Diencephalon (tissue), 1 donor: ENCODE measurements at places on chromosomes 1 and 21. TPM values are rescaled to one million over a fixed set of nuclear protein-coding genes. Genes with fewer than 3 reads are reported as not detected.

Gene RIPPLY3
- total RNA-seq: 0.23 TPM

Gene LCE7A
- not detected for total RNA-seq

Gene GJA5
- 2.3 TPM for total RNA-seq

Gene KRTAP19-7
- not detected for total RNA-seq

Gene TMEM81
- 3.9 TPM for total RNA-seq

Gene OLFML2B
- 1.8 TPM for total RNA-seq

Gene NTMT2
- total RNA-seq: not detected

Gene CD1B
- total RNA-seq: not detected

Gene SPATA1
- total RNA-seq: 1.4 TPM

Gene ARF1
- total RNA-seq: 184 TPM

Gene MCOLN3
- total RNA-seq: 0.23 TPM

Gene FAM167B
- 0.46 TPM for total RNA-seq

Gene IGSF21
- 78.2 TPM for total RNA-seq

Gene SMG5
- total RNA-seq: 38.3 TPM

Gene CHIA
- total RNA-seq: not detected

Gene SERTAD4
- 26.8 TPM for total RNA-seq

Gene GSTM4
- 9.7 TPM for total RNA-seq

Gene CYP4A11
- 0.23 TPM for total RNA-seq

Gene KCNH1
- total RNA-seq: 12.5 TPM

Gene TSEN15
- 28.1 TPM for total RNA-seq

Gene OR2L8
- total RNA-seq: 2.5 TPM

Gene GNG12
- total RNA-seq: 63.9 TPM

Gene ATG4C
- total RNA-seq: 24.2 TPM

Gene SLC35D1
- 14.1 TPM for total RNA-seq

Gene THRAP3
- total RNA-seq: 105 TPM

Gene CYP4A22
- total RNA-seq: not detected

Gene RYR2
- total RNA-seq: 27.9 TPM

Gene RGS16
- 13.6 TPM for total RNA-seq

Gene STIL
- total RNA-seq: 8.1 TPM

Gene ACADM
- total RNA-seq: 73.1 TPM

Gene C1orf87
- total RNA-seq: 0.46 TPM

Gene ADAMTS1
- total RNA-seq: 5.8 TPM

Gene RGS21
- not detected for total RNA-seq

Gene GPR153
- total RNA-seq: 33.2 TPM

Gene TENT5C
- 8.8 TPM for total RNA-seq
